ENCODE measurements at places on chromosomes 11 and 22. TPM values are rescaled to one million over a fixed set of nuclear protein-coding genes. Genes with fewer than 3 reads are reported as not detected.

- DNase-seq, result no peak
Measured at GRCh38 chr11:69316956-69317355, 23.0 kb downstream of the MYEOV start.

GRCh38 chr11:94708642-94709041, 59.5 kb upstream of the AMOTL1 start:
- DNase-seq, result no peak

PTDSS2 gene
- polyA plus RNA-seq, result 15.4 TPM

TSPAN18 gene
- 5.2 TPM for polyA plus RNA-seq

TNNI2 gene
- 1,614 TPM for polyA plus RNA-seq

DNA sequence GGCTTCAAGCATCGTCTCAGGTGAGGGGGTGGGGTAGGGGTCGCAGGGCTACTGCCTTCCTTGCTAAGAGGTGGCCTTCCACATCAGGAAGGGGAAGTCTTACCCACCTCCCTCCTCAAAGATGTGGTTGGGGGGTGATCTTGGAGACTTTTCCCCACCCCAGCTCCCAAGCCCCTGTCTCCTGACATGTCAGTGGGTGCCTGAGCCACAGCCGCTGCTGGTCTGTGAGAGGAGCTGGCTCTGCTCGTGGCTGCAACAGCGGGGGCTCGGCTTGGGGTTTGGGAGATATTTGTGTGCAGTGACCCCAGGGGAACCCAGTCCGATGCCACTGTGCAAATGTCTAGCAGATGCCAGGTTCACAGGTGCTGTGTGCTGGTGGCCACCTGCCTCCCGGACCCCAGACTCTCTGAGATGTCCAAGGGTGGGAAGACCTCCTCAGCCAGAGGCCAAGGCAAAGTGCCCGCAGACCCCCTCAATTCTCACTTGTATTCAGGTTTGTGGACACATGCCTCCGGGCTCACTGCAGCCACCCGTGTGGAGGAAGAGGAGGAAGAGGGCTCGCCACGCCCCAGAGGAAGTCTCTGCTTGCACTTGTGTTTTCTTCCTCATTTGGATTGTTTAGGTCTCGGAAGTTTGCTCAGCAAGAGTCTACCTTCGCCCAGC, 1.9 kb downstream of the KCNQ1 start:
- no peak for DNase-seq

PTPN5 gene
- 0.47 TPM for polyA plus RNA-seq

DNA sequence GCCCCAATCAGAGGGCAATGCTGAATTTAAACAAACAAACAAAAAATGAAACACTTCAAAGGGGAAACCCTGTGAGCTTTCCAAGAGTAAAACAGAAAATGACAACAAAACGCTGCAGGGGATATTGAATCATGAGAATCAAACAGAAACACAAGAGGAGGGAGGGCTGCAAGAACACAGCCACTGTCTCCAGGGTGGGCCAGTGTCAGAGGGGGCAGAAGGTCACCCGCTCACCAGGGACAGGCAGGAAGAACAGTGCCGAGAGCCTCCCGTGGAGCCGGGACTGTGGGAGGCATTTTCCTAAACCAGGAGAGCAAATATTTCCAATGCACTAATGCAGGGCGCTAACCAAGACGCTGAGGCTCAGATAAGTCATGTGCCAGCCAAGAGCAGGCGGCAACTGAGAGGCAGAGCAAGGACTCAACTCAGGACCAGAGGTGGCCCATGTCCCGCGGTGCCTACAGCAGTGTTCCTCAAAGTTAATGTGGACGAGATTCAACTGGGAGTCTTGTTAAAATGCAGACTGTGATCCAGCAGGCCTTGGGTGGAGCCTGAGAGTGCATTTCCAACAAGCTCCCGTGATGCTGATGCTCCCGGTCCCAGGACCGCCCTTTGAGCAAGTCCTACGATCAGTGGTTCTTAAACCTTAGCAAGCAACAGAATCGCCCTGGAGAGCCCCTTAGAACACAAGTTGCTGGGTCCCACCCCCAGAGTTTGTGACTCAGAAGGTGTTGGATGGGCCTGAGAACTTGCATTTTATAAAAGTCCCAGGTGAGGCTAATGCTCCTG, 197.2 kb downstream of the TENM4 start:
- DNase-seq, result no peak

CDHR5 gene
- polyA plus RNA-seq, result not detected

DNA sequence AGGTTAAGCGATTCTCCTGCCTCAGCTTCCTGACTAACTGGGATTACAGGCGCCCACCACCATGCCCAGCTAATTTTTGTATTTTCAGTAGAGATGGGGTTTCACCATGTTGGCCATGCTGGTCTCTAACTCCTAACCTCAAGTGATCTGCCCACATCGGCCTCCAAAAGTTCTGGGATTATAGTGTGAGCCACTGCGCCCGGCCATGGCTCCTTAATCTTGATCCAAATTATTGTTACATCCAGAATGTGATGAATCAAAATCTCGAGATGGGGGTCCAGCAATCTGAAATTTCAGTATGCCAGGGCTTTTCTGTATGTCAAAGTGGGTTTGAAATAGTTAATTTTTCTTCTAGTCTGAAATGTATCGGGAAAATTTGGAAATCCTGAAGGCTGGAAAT, 3.7 kb downstream of the RPL27A start:
- no peak for DNase-seq

GRCh38 chr11:100581318-100581717, 105.8 kb upstream of the ARHGAP42 start:
- peak; percentile 49 for DNase-seq

DBX1 gene
- not detected for polyA plus RNA-seq

DNA sequence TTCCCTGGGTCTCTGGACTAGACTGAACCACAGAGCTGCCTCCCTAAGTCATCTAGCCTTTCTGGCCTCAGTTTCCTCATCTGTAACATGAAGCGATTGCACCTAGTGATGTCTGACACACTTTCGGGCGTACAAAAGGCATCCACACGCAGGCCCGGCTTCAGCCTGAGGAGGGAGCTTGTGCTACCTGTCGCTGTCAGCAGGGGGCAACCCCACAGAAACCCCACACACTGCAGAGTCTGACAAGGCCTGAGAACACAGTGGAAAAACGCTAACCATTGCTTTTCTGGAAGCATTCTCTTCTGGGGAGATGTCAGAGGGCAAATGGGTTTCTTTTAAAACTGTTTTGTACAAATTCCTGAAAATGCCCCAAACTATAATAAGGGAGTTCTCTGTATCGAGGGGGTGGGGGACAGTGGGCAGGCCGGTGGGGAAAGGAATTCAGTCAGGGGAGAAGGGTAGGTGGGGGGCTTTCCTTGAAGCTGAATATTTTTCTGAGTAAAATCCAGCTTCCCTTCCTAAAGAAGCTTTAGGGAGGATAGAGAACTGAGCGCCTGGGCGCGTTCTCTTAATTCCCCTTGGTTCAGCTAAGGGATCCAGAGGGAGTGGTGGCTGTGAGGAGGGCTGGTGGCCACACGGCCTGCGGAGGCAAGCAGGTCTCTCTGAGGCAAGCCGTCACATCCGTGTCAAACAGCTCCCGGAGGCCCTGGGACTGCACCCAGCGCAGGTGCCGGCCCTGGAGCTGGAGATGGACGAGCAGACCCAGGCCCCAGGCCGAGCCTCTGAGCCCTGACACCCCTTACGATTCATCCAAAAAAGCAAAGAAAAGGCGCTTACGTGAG, 533 bp downstream of the ELF5 start:
- no peak for DNase-seq

Data from psoas muscle (tissue), 8 donors.